ENCODE measurements at places on chromosomes 12 and 14.

- no peak for DNase-seq
These were observed 54.3 kb upstream of the TMX1 start for GRCh38 chr14:51185754-51186153.

GRCh38 chr12:117053050-117053400 is 46.2 kb downstream of the TESC start:
- no peak for DNase-seq

GRCh38 chr12:109461846-109462756 is 15.0 kb downstream of the KCTD10 start:
- DNase-seq: no peak

GRCh38 chr14:50230401-50230700 is 1.0 kb downstream of the SOS2 start:
- no peak for DNase-seq

DNA sequence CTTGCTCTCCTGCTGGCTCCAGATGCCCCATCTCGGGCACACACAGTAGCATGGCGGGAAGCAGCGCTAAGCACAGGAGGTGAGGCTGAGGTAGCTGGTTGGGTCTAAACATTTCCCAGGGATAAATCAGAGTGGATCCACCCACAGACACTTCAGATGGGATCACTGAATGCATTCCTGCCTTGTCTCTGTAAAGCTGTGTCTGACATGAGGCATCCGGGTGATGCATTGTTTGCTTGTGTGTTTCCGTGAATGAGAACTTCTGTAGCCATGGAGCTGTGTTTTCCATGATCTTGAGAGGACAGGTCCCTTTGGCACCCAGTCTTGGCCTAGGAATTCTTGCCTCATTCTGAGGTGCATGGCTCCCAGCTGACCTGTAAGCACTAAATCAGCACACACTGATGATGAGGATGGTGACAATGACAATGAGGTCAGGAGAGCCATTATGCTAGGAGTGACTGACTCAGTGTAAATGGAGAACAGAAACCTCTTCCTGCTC is 6.7 kb upstream of the KRT75 start:
- DNase-seq: no peak

DNA sequence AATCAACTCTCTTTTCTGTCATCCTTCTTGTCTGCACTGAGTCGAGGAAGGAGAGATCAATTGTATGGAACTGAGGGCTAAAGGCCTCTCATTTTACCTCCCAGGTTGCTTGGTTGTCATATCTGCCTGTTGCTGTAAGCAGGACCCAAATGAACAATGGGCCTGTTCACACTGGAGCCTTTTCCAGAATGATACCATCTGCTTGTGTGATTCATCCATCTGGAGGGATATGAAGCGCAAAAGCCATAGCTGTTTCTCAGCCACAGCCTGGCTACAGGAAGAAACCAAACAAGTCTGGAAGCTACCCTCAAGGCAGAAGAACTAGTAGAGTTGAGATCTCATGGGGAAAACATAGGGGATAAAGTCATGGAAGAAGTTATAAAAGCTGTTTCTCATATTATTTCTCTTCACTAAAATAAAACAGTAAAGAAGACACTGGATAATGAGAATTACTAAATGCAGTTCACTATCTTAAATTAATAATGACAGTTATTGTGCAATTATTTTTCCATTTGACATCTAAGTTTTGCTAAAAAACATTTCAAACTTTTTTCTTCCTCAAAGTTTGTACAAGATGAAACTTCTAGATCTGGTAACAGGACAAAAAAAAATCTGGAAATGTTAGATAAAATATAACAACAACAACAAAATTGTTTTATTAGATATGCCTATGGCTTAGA is 106.3 kb downstream of the SPTSSA start:
- DNase-seq: no peak

GRCh38 chr14:95291859-95292542 is 27.7 kb downstream of the CLMN start:
- no peak for DNase-seq

DNA sequence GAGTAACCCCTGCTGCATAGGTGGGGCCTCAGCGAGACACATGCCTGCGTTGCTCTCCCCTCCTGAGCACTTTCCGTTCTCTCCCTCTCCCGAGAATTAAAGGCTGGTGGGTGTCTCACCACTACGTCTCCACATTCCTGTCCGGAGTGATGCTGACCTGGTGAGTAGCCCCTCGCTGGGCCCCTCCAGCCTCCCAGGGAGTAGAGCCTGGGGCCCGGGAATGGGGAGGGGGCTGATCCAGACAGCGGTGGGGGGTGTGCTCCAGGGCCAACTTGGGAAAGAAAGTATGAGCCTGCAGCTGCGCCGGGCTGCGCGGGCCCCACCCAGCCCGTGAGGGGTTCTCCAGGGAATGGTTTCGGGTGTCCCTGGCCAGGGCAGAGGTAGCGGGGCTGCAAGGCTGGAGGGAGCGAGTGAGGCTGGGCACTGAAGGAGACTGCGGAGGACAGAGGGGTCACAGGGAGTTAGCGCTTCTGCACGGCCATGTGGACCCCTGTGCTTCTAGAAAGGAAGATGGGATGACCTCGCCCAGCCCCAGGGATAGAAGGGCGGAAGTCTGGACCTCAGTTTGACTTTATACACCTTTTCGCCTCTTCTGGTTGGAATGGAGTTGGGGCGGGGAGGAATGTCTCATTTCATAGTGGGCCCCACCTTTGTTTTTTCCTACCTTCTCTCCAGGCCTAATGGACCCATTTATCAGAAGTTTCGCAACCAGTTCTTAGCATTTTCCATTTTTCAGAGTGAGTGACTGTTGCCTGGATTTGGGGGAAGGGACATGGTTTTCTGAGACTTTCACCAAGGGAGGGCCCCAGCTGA is 22.5 kb downstream of the RHOF start:
- no peak for DNase-seq

DNA sequence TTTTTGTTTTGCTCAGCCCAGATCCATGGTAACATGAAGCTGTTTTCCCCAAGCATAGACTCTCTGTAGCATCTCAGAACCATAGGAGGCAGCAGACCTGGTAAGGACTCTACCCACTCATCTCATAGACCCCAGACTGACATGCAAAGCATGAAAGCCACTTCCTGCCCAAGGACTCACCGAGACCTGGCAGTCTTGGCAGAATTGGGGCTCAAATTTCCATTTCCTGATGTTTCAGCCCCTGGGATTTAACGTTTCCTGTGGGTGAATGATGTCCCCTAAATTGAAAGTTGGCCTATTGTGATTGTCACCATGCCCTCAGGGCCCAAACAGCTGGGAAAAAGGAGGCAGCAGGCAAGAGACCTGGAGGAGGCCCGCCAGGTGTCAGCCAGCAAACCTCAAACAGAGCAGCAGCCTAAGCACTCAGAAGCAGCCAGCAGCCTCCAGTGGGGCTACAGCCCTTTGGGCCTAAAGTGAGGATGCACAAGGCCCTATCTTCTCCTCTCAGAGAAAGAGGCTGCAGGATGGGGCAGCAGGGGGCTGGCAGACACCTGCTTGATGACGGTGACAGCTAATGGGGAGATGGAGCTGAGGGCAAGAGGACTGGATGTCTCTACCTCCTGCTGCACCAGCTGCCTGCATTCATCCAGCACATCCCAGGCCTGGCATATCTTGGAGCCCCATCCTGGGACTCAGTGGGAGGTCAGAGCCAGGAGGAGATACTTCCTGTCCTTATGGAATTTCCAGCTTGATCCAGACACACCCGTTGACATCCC is 8.5 kb downstream of the KRT85 start:
- peak; percentile 3 for DNase-seq

DNA sequence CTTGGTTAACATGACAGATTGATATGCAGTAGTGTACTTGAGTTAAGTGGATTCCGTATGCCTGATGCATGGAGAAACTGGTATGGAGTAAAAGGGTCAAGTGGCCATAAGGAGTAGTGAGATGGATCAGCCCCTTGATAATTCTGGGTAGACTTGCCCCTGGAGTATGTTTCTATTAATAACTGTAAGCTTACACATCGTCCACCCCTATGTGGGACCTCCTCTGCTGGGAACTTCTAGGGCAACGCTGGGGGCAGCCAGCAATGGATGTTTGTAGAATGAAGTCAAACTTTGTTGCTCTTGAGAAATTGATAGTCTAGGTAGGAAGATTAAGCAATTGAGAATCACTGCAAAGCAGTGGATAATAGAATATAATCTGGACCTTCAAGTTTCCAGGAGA is 3.5 kb downstream of the C12orf75 start:
- no peak for DNase-seq

GRCh38 chr12:73266206-73266605 is 994.0 kb downstream of the TRHDE start:
- DNase-seq: no peak

Data from central memory CD4-positive, alpha-beta T cell (primary cell).